Memory B cell (primary cell): ENCODE measurements at places on chromosomes 4 and X.

DNA sequence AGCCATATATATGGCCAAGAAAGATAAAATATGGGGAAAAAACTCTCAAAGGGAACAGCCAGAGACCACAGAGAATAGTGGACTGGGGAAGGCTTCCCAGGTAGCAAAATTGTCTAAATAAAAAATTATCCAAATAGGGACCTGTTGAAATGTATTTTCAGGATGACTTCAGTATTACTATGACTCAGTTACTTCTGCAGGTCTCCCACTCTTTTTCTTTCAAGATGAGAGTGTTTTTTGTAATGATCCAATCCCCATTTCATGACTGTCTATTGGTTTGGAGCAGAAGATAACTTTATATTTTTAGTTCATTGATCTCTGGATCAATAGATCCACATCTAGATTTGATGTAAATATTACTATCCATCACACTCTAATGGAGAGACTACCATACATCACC is 372.1 kb upstream of the EMCN start:
- H3K4me3 ChIP-seq: no peak overlapping the region
- peaks cover 7% of the 10 kb centered on the region for H3K36me3 ChIP-seq
- no peak overlapping the region for H3K27ac ChIP-seq
- no peaks in the 10 kb centered on the region for H3K27me3 ChIP-seq

DNA sequence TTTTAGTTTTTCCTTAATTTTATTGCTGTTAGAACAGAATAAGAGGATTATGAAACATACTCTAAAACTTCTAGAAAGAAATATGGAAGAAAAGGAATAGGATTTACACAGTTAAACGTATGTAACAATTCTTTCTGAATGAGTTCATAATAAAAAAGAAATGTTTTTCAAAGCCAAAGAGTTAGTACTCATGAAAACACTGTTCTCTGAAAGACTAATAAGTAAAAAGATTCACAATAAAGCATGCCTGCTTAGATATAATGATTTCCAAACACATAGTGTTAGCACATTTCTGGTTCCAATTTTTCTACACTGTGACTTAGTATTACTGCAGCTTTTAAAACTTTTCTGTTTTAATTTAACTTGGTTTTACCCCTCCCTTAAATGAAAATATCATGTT is 49.8 kb upstream of the PRSS48 start:
- no peak overlapping the region for H3K27ac ChIP-seq
- H3K4me3 ChIP-seq: no peak overlapping the region
- H3K4me1 ChIP-seq: no peaks in the 10 kb centered on the region
- H3K27me3 ChIP-seq: peaks cover 9% of the 10 kb centered on the region

- no peaks in the 10 kb centered on the region for H3K4me1 ChIP-seq
- no peak for DNase-seq
- no peak overlapping the region for H3K27ac ChIP-seq
- H3K27me3 ChIP-seq: peaks cover 2% of the 10 kb centered on the region
These were observed 167.4 kb downstream of the COL4A6 start for GRCh38 chrX:108270739-108271396.

GRCh38 chr4:63693321-63693720 is 715.9 kb downstream of the TECRL start:
- H3K4me1 ChIP-seq: no peaks in the 10 kb centered on the region
- no peaks in the 10 kb centered on the region for H3K27me3 ChIP-seq
- no peaks in the 10 kb centered on the region for H3K36me3 ChIP-seq
- H3K4me3 ChIP-seq: no peak overlapping the region
- no peak overlapping the region for H3K27ac ChIP-seq
- no peak for DNase-seq

DNA sequence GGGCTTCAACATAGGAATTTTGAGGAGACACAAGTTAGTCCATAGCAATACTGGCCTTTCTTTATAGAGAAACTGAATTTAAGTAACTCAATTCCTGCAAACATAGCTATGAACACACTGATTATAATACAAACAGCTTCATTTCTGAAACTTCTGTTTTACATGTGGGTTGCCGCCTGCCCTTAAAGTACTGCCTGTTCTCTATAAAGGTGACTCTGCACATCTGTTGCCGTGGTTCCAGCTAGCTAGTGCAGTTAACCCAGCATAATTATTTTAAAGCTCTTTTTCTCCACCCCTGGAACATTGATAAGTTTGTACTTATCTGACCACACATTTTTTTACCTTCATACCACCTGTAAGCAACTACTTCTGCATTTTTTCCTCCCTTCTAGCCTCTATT is 177.6 kb downstream of the NWD2 start:
- no peak overlapping the region for H3K27ac ChIP-seq
- no peaks in the 10 kb centered on the region for H3K4me1 ChIP-seq
- peaks cover 2% of the 10 kb centered on the region for H3K27me3 ChIP-seq
- DNase-seq: no peak
- H3K36me3 ChIP-seq: no peaks in the 10 kb centered on the region
- no peak overlapping the region for H3K4me3 ChIP-seq

DNA sequence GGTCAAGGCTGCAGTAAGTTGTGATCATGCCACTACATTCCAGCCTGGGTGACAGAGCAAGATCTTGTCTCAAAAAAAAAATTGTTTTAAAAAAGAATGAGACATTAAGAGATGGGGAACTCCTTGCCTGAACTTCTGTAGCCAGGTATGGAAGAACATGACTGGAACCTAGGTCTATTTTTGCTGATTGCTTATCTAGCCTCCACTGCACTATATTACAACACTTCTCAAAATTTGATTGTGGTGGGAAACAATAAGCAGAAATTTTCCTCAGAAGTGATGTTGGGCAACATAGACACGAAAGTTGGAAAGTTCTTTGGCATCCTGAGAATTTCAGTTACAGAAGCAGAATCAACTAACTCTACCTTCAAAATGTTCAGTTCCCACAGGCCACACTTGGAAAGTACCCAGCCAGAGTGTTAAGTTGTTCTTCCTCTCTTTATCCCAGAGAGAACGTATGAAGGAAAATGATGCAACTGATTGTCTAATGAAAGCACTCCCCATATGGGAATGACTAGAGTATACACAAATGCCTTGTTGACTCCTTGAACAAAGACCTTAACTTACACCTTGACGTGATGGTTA is 50.0 kb downstream of the LUZP4 start:
- no peaks in the 10 kb centered on the region for H3K4me1 ChIP-seq
- no peaks in the 10 kb centered on the region for H3K27me3 ChIP-seq
- DNase-seq: no peak
- H3K4me3 ChIP-seq: no peak overlapping the region
- no peaks in the 10 kb centered on the region for H3K36me3 ChIP-seq
- no peak overlapping the region for H3K27ac ChIP-seq

GRCh38 chrX:108332281-108332680 is 105.9 kb downstream of the COL4A6 start:
- no peak for DNase-seq
- no peaks in the 10 kb centered on the region for H3K36me3 ChIP-seq
- no peaks in the 10 kb centered on the region for H3K4me1 ChIP-seq
- no peak overlapping the region for H3K4me3 ChIP-seq
- H3K27ac ChIP-seq: no peak overlapping the region

DNA sequence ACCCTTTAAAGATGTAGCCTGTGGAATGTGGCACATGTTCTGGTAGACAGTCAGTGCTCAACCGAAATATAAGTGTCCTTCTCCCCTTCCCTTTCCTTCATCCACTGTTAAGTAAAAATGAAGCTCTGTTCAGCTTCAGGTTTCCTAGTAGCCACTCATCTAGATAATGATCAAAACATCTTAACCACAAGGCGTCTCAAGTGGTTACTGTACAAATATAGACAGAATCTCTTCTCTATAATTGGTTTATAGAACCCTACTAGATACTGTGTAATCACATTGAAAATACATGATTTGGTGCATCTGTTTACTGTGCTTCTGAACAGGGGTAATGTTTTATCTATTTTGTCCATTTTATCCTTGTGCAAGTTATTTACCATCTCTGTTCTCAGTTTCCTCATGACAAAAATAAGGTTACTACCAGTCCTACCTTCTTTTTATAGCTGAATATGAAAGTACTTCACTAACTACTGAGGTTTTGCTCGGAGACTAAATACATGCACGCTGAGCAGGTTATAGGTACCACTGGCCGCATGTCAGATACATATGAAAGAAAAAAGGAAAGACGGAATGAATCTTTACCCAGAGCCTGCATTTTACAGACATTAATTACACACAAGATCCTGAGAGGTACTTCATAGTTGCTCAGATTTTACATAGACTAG is 20.3 kb upstream of the SLC25A4 start:
- DNase-seq: no peak
- no peaks in the 10 kb centered on the region for H3K36me3 ChIP-seq
- H3K4me1 ChIP-seq: peaks cover 10% of the 10 kb centered on the region
- H3K27ac ChIP-seq: no peak overlapping the region

DNA sequence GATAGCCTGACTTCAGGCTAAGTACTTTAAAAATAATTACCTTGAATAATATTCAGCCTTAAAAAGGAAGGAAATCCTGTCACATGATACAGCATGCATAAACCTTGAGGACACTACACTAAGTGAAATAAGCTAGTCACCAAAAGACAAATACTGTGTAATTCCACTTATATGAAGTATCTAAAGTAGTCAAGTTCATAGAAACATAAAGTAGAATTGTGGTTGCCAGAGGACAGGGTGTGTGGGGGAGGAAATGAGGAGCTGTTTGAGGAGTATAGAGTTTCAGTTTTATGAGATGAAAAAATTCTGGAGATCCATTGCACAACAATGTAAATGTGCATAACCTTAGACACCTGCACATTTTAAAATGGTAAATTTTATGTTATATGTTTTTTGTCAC is 5.6 kb upstream of the STPG2 start:
- no peak overlapping the region for H3K27ac ChIP-seq
- DNase-seq: no peak
- H3K36me3 ChIP-seq: no peaks in the 10 kb centered on the region
- no peaks in the 10 kb centered on the region for H3K27me3 ChIP-seq
- no peak overlapping the region for H3K4me3 ChIP-seq

- no peaks in the 10 kb centered on the region for H3K27me3 ChIP-seq
- DNase-seq: no peak
- no peaks in the 10 kb centered on the region for H3K4me1 ChIP-seq
- H3K27ac ChIP-seq: no peak overlapping the region
- H3K4me3 ChIP-seq: no peak overlapping the region
These were observed 54.3 kb downstream of the CHRDL1 start for GRCh38 chrX:110741213-110741796.

DNA sequence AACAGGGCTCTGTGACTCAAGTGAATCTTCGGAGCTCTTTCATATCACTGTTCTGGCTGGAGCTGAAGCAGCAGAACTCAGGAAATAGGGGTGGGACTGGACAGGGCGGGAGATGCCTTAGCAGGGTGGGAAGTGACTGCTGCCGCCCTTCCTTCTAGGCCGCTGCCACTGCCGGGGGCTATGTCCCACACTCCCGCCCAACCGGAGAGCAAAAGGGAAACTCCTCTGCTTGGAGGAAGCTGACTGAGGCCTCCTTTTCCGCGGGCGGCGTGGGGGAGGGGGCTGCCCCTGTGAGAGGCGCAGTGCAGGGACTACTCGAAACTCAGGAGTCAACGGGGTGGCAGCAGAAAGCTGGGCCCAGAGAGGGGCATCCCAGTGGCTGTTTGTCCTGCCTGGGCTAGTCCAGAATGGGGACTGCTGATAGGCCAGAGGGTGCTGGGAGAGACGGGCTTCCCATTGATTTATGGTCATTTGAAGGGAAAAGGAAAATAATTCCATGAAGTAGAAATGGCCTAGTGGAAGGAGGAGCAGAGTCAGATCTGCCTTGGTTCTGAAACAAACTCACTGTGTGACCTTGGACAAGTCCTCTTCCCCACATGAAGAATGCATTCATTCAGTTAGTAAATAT is 36.9 kb downstream of the STARD8 start:
- DNase-seq: no peak
- no peaks in the 10 kb centered on the region for H3K36me3 ChIP-seq
- H3K4me1 ChIP-seq: peaks cover 10% of the 10 kb centered on the region
- H3K4me3 ChIP-seq: no peak overlapping the region
